ENCODE measurements at places on chromosomes 12 and 14.

- DNase-seq, result peak; percentile 44
Observed at GRCh38 chr14:72904840-72905561, 11.1 kb upstream of the DPF3 start.

GRCh38 chr12:57613427-57614109 lies 2.3 kb downstream of the ARHGEF25 start:
- no peak for DNase-seq

GRCh38 chr12:28569698-28570411 lies 379.6 kb downstream of the CCDC91 start:
- DNase-seq, result no peak

DNA sequence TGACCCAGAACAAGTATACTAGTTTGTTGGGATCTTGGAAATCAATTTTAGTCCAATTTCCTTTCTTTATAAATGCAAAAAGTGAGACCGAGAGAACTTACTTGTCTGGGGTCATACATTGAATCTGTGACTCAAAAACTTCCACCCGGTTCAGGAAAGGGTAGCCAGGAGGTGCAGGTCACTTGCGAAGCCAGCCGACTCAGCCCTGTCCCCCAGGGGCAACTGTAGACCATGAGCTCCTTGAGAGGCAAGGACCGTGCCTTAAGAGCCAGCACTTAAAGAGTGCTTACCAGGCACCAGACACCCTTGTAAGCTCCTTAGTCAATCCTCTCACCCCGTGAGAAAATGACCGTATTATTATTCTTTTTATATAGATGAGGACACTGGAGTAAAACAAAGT lies 505 bp upstream of the BCDIN3D start:
- no peak for DNase-seq

DNA sequence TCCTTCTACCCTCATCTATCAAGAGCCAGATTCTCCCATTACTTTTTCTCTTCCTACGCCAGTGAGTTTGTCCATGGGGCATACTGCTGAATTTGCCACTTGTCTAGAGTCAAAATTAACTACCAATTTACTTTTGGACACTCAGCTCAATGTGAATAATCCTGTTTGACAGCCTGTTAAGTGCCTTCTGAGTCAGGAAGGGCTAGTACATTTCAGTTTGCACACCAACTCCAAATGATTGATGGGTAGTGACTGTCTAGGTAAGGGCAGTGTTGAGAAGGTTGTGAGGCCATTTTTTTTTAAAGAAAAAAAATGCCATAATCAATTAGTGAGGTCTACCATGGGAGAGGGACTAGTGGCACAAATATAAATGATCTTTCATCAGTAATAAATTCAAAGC lies 21.8 kb upstream of the TRIM9 start:
- no peak for DNase-seq

DNA sequence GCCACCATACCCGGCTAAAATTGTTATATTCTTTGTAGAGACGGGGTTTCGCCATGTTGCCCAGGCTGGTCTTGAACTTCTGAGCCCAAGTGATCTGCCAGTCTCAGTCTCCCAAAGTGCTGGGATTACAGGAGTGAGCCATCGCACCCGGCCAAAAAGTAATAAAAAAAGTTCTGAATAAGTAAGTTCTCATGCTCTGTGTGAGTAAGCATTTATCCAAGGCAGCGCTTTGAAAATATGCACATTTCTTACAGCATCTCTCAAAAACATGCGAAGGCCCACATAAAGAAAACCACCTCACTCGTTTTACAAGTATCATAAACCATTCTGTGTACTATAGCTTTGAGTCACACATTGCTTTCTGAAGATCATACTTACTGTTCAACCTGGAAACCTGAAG lies 8.6 kb downstream of the GIT2 start:
- DNase-seq, result no peak

DNA sequence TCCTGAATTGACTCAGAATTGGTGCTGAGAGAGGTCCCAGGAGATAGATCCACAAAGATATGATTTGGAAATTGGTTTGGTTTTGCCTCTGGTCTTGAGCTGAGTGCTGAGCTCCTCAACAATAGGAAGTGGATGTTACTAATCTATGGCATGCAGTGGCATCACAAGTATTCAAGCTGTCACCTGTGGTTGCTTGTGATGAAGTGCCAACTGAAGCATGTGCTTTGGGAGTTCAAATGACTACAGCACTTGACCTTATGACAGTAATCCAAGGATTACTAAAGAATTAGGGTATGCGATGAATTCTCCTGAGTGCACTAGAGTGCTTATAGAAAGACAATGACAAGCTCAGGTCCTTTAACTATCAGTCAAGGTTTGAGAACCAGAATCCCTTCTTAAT lies 406.2 kb downstream of the NOVA1 start:
- DNase-seq, result no peak

- DNase-seq, result no peak
Observed at GRCh38 chr12:51424094-51424661, 453 bp upstream of the SLC4A8 start.

DNA sequence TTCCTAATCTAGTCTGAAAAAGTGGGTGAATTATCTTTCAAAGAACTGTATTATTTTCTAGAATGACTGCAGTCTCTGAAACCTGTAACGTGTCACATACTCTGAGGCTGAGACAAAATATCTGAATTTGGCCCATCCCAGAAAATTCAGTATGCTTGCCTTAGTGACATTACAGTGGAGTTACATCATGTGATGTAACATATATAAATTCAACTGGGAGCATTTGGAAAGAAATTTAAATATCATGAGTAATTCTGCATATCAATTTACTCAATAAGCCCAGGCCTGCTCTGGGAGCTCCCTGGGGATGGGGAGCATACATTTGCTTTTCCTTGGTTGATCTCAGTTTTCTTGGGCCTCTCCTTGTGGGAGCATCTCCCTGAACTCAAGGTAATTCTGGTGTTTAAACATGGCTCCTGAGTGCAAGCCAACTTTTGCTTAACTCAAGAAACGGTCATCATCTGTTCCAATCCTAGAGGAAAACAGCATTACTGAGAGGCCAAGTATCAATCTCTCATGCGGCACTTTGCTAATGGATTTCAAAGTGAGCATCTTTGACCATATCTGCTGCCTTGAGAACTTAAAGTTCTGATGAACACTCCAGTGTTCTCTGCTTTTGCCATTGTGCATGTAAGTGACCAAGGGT lies 54.4 kb downstream of the AKAP6 start:
- no peak for DNase-seq

- DNase-seq, result no peak
Observed at GRCh38 chr14:26820138-26820537, 222.3 kb upstream of the NOVA1 start.

DNA sequence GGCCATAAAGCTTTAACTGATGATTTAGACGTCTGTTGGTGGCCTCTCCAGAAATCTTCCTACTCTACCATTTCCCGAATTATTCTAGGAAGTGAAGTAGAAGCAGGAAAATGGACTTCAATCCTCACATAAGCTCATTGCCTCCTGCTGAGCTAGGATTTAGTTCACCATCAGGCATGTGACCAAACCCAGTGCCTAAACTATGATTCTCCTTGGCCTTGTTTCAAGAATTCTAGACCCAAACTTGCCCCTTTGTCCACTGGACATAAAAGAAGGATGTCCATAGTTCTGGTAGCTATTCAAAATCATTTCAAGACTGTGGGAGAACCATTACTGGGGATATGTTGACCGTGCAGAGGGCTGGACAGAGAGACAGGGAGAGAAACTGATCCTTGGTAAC lies 105.8 kb downstream of the C12orf50 start:
- DNase-seq, result no peak

DNA sequence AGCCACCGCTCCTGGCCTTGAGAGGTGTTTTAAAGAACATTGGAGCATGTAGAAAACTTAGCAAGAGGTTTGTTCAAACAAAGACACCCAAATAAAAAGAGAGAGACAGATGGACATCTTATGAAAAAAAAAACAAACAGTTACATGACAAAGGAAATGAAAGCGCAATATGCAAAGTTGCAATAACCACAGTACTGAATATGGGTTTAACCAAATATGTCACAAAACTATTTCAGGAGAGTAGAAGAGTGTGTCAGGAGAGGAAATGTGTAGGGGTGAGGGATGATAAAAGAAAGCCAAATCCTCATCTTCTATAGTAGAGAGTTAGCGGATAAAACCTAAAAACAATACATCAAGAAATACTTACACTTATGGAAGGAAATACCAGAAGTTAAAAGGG lies 98.4 kb downstream of the GTF2A1 start:
- no peak for DNase-seq

GRCh38 chr12:100127766-100128511 lies 14.7 kb downstream of the BLTP3B start:
- no peak for DNase-seq

GRCh38 chr12:6178981-6179761 lies 21.0 kb upstream of the CD9 start:
- no peak for DNase-seq

- no peak for DNase-seq
Observed at GRCh38 chr12:52651726-52652261, at the start of gene KRT2. TSS of gene KRT2 (minus strand) at chr12:52652211. CDS start at chr12:52652142, 69 bp downstream.

GRCh38 chr14:100436745-100437406 lies 113.7 kb downstream of the SLC25A47 start:
- no peak for DNase-seq

GRCh38 chr12:98419081-98419794 lies 96.2 kb upstream of the TMPO start:
- DNase-seq, result no peak

DNA sequence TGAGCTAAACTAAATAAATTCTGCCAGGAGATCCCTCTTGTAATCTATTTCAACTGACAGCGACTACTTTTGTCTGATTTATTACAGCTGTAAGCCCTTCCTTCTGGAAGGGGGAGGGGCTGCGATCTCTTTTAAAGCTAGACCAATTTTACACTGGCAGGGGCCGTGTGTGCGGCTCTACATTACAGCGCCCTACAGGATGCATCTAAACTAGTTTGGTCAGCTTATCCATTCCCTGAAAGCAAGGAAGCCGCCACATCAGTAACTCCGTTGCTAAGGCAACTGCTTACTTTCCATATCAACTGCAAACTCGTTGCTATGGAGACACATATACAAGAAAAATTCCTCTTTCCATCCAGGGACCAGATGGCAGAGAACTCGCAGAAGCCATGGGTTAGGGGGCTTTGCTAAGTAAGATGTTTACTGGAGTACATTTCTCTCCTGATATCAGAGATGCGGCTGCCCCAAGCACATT lies 17.4 kb downstream of the FOXN3 start:
- no peak for DNase-seq

GRCh38 chr12:86118161-86118560 lies 138.0 kb downstream of the MGAT4C start:
- no peak for DNase-seq

- DNase-seq, result no peak
Observed at GRCh38 chr12:28057856-28058615, 85.5 kb upstream of the PTHLH start.

- no peak for DNase-seq
Observed at GRCh38 chr12:57190037-57190436, 26.6 kb upstream of the NXPH4 start.

DNA sequence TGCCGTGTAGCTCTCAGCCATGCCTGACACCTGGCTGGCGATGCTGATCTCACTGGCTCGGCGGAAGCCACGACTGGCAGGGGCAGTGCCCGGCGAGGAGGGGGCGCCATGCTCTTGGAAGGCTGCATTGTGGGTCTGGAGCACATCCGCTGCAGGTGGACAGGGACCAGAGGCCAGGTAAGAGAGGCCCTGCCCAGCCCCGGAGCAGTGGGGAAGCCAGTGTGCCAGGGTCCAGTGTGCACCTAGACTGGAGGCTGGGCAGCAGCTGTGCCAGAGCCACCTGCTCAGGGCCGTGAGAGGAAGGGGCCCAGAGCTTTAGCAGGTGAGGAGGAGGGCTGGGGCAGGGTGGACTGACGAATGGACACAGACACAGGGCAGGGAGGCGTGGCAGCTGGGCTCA lies 10.1 kb downstream of the ARL6IP4 start:
- DNase-seq, result no peak

DNA sequence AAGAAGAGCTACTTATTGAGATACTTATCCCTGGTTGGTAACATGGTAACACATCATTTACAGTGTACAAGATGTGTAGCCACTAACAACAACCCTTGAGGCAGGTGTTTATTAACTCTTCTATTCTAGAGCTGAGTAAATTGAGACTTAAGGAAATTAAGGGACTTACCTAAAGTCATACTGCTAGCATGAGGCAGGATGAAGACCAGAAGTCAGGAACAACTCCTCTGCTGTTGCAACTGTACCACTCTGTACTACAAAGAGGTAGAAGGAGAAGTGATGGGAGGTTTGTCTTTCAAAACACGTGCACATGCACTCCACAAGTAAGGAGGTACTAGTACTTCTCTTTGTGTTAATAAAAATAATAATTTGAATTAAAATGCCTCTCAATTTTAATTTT lies 79.9 kb downstream of the LLPH start:
- DNase-seq, result no peak
